Central memory CD8-positive, alpha-beta T cell (primary cell): ENCODE measurements at places on chromosomes 1 and 21.

DNA sequence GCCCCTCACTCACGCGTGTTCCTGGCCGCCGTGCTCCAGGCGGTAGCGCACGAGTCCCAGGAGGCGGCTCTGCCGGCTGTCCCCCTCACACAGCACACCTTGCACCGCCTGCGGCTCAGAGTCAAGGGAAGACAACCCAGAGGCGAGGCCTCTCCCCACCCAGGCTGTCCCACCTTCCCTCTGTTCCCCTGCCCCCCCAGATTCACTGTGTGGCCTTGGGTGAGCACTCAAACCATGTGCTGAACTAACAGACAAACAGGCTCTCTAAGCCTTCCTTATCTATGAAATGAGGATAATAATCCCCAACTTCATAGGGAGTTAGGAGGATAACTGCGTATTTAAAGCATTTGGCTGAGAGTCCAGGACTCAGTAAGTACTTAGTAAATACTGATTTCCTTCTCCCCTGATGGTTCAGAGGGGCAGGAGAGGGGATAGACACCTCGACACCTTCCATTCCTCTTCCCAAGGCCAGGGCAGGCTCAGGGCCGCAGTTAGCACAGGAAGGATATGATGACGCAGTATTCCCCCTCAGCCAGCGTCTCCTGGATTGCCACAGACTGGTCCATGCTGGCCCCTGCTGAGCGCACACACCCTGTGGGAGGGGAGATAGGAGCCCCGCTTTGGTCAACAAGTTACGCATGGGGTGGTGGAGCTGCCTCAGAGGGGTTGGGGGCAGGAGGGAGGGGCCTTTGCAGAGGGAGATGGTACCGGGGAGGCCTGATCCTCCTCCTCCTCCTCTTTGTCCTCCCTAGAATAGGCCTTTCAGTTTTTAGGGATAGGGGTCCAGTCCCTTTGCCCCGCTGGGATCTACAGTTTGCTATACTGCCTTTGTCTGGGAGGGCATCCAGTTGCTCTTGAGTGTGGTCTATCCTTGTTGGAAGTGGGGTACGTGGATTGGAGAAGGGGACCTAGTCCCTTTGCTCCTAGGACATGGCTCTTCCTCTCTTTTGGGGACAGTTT lies 830 bp downstream of the INPP5B start:
- peak overlapping the region; percentile 86 for H3K4me3 ChIP-seq
- DNase-seq: no peak
- peak overlapping the region; percentile 79 for H3K27ac ChIP-seq
- no peaks in the 10 kb centered on the region for H3K27me3 ChIP-seq
- peaks cover 14% of the 10 kb centered on the region for H3K4me1 ChIP-seq

DNA sequence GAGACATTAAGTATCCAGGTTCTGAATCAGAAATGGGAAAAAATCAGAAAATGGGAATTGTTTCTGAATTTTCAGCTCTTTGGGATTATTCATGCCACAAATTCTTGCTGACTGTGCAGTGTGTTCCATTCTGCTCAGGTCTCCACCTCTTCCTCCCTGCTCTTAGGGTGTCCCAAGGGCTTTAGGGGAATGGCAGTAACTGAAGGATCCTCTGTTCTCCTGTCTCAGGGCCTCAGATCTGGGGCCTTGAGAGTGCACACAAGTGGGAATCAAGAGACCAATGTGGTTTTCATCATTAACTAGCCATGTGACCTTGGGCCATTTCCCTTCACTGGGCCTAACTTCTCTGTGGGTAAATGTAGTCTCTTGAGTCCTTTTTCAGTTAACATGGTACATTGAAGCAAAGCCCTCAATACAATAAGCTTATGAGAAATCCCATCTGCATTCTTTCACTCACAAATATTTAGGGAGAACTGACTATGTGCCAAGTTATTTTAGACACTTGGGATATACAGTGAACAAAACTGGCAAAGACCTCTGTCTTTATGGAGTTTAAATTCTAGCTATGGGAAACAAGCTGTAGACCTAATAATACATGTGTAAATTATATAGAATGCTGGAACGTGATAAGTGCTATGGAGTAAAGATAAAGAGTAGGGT lies 75.7 kb upstream of the SPATA6 start:
- H3K4me1 ChIP-seq: no peaks in the 10 kb centered on the region
- H3K27me3 ChIP-seq: peaks cover 20% of the 10 kb centered on the region
- DNase-seq: no peak
- no peak overlapping the region for H3K4me3 ChIP-seq

- DNase-seq: no peak
- no peak overlapping the region for H3K4me3 ChIP-seq
- no peaks in the 10 kb centered on the region for H3K27me3 ChIP-seq
- H3K27ac ChIP-seq: no peak overlapping the region
- peaks cover 7% of the 10 kb centered on the region for H3K36me3 ChIP-seq
- H3K4me1 ChIP-seq: peaks cover 3% of the 10 kb centered on the region
Measured at GRCh38 chr1:210364479-210364878, 35.8 kb downstream of the HHAT start.

GRCh38 chr21:40386294-40386911 lies 460.6 kb downstream of the DSCAM start:
- no peak for DNase-seq
- H3K27ac ChIP-seq: no peak overlapping the region
- H3K27me3 ChIP-seq: no peaks in the 10 kb centered on the region

DNA sequence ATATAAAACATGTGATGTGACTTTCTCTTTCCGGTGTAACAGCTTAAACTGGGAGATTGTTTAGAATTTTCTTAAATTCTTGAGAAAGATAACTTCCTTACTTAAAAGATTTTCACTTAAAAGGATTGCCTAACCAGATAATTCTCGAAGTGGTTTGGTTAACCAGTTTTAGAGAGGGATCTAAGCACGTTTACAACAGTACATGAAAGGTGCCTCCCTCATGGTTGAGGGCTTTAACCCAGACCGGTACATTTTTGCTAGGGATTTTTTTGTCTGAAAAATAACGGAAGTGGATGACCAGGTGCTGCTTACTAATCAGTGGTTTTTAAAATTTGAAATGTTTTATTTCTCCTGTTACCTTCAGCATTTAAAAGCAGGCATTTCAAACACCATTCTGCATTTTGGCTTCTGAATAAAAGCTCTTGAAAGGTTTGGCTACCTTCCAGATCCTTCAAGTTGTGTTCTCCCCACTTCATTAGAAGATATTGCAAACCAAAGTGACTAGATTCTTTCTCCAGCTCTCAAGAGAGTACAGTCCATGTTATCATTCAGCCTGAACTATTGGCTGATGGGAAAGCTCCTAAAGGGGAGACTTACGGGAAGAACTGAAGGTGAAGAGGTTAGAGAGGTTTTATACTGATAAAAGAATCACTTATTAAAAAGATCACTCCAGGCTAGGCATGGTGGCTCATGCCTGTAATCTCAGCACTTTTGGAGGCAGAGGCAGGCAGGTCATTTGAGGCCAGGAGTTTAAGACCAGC lies 12.8 kb downstream of the S100PBP start:
- no peaks in the 10 kb centered on the region for H3K27me3 ChIP-seq
- DNase-seq: no peak
- peaks cover 78% of the 10 kb centered on the region for H3K36me3 ChIP-seq

GRCh38 chr1:44300852-44301251 lies 54.2 kb downstream of the ERI3 start:
- H3K36me3 ChIP-seq: peaks cover 12% of the 10 kb centered on the region
- no peak overlapping the region for H3K27ac ChIP-seq
- no peaks in the 10 kb centered on the region for H3K4me1 ChIP-seq

- DNase-seq: no peak
- H3K27ac ChIP-seq: no peak overlapping the region
- no peak overlapping the region for H3K4me3 ChIP-seq
Measured at GRCh38 chr1:207841293-207841692, 69.6 kb downstream of the CD34 start.

- H3K36me3 ChIP-seq: peaks cover 9% of the 10 kb centered on the region
- no peak for DNase-seq
- H3K27ac ChIP-seq: no peak overlapping the region
- no peaks in the 10 kb centered on the region for H3K27me3 ChIP-seq
Measured at GRCh38 chr1:20632386-20632785, 872 bp upstream of the PINK1 start.

DNA sequence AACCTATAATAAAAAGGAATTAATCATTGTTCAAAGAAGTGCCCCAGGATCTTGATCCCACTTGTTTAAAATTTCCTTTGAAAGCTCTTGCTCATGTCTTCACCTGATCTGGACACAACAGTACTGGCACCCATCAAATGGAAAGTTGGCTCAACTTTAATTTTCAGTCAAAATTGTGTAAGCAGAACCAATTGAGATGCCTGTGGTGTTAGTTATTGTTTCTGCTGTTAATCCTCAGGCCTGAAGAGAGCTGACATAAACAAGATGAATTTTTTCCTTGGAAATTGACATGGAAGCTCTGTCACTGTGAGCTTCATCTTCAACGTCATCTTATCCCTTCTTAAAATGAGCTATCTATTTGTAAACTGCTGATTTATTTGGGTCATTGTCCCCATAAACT lies 88.3 kb upstream of the TNFSF4 start:
- no peaks in the 10 kb centered on the region for H3K27me3 ChIP-seq
- no peak for DNase-seq
- no peak overlapping the region for H3K27ac ChIP-seq
- H3K4me1 ChIP-seq: peaks cover 28% of the 10 kb centered on the region
- peaks cover 2% of the 10 kb centered on the region for H3K36me3 ChIP-seq

GRCh38 chr21:32136546-32136945 lies 142.3 kb downstream of the MIS18A start:
- no peak for DNase-seq
- H3K4me3 ChIP-seq: no peak overlapping the region
- no peak overlapping the region for H3K27ac ChIP-seq
- H3K4me1 ChIP-seq: no peaks in the 10 kb centered on the region
- no peaks in the 10 kb centered on the region for H3K36me3 ChIP-seq

- no peak for DNase-seq
- H3K36me3 ChIP-seq: no peaks in the 10 kb centered on the region
- no peak overlapping the region for H3K27ac ChIP-seq
- H3K4me3 ChIP-seq: no peak overlapping the region
- H3K4me1 ChIP-seq: no peaks in the 10 kb centered on the region
- H3K27me3 ChIP-seq: no peaks in the 10 kb centered on the region
Measured at GRCh38 chr1:178183796-178184195, 89.9 kb downstream of the RASAL2 start.

DNA sequence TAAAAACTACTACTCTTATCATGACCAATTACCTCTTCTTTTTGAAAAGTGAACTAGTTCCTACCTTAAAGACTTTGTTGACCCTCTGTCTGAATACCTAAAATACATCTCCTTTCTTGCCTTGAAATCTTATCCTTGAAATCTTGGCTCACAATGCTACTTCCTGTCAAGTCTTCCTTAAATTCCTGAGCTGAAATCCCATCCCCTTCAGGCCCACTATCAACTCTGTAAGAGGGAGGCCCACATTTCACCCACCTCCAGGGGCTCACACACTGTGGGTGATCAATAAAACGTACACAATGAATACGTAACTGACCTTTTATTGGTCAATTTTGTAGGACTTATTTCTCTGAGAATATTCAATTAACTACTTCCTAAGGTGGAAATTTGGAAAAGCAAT lies 88.0 kb downstream of the APP start:
- no peak overlapping the region for H3K27ac ChIP-seq
- H3K36me3 ChIP-seq: no peaks in the 10 kb centered on the region
- DNase-seq: no peak
- no peaks in the 10 kb centered on the region for H3K4me1 ChIP-seq
- no peaks in the 10 kb centered on the region for H3K27me3 ChIP-seq
- H3K4me3 ChIP-seq: no peak overlapping the region
